ENCODE measurements at places on chromosomes 5 and 9. TPM values are rescaled to one million over a fixed set of nuclear protein-coding genes. Genes with fewer than 3 reads are reported as not detected.
A peak's percentile ranks its signal among the peaks of the same experiment; 100 is the strongest.

- peak; percentile 92 for DNase-seq
These were observed 60.3 kb upstream of the NEK6 start for GRCh38 chr9:124197177-124198095.

DNA sequence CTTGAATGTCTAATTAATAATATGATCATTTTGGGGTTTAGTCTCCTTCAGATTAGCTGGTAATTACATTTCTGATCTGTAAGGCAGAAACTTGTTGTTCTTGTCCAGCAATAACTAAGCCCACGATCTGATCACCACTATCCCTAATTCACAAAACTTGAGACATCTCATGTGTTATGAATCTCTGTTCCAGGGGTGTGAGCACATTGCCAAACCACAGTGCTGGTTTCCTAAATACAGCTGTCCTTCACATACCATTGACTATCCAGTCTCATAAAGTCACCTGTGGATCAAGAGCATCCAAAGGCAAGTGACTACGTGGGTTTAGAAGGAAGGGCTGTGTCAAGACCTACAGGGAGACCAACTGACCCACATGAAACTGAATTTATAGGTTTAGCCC is 134.1 kb upstream of the PRLR start:
- DNase-seq = no peak

DNA sequence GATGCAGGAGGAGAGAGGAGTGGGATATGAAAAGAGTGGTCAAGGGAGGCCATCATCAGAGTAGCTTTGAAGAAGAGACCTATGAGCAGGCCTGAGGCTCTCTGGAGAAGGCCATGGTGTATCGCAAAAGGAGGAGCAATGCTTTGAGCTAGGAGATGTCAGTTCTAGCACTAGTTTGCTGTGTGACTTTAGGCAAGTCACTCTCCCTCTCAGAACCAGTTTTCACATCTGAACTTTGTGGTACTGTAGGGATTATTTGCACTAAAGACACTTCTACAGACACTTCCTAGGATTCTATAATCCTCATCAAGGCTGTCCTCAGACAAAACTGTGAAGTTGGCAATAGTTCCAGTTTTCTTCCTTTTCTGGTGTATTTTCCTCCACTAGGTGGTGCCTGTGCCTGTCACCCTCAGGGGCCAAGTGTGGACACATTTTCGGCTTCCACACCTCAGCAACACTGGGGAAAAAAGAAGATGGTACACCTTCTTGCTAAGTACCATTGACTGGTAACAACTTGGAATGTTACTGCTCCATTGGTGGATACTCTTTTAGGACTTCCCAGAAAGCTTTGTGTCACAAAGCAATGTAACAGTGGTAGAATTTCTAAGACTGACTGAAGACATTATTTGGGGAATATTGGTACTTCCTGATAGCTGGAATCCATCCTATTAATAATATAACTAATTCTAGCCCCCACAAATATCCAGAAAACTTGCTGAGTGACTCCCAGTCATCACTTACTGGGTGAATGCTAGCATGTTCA is 9.9 kb downstream of the PAPPA start:
- DNase-seq = peak; percentile 76

DNA sequence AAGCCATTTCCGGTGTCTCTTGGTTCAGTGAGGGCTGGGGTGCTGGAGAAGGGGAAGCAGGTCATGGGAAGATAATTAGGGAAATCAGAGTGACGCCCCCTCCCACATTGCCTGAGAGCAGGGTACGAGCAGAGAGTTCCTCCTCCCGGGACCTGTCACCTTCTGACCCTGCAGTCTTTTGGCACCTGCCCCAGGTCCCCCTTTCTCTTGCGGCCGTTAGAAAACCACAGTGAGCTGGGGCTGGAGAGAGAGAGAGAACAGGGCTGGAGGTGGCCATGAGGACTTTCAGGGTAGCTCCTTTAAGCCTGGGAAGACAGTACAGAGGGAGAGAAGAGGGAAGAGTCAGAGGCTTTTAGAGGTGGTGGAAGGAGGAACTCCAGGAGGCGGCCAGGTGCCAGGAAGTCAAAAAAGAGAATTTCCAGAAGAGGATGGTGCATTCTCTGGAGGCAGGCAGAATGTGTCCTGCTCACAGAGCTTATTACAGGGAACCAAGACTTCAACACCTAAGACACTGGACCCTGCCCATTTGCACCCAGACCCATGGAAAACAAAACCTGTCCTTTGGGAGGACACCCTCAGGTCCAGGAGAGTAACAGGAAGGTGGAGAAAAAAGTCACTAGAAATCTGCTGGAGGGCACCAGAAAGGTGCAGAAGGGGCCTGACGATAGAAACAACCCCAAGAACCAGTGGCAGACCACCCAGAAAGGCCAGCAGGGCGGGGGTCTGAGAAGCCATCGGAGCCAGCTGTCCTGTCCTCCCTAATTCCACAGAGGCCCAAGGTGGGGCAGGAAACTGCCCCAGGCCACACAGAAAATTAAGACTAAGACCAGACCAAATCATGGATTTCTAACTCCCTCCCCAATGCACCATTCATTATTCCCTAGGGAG is 6.5 kb upstream of the ACSL6 start:
- no peak for DNase-seq

- DNase-seq = no peak
These were observed 165.4 kb upstream of the TARS1 start for GRCh38 chr5:33275391-33275790.

- DNase-seq = no peak
These were observed 92.7 kb upstream of the RUSC2 start for GRCh38 chr9:35397216-35397698.

DNA sequence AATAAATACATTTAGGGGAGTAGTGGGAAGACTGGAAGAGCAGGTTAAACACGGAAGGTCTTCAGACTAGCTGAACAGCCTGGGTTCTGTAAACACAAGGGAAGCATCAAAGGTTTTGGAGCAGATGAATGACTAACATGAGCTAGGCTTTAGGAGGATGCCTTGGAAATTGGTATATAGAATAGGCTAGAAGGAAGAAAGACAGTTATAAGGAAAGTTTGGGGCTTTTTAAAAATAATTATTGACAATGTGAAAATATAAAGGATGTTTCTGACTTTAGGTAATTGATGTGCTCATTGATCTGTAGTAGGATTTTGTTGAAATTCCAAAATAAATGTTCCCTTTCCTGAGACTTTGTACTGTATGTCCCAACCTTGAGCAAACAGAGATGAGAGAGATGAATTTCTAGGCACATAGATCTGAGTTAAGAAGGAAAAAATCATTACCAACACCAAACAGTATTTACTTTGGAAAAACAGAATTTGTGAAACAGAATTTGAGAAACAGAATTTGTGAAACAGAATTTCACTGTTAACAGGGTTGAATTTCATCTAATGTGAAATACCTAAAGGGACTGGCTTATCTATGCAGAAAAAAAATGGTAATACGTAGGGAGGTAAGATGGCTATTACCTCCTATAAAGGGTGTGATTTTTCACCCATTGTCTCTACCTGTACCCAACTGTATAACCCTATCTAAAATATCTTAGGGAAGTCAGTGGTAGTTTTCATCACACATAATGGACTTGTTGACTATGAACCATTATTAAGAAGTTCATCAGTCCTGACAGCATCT is 28.8 kb downstream of the SKP2 start:
- DNase-seq = no peak

GRCh38 chr5:148684528-148684927 is 30.2 kb upstream of the HTR4 start:
- no peak for DNase-seq

DNA sequence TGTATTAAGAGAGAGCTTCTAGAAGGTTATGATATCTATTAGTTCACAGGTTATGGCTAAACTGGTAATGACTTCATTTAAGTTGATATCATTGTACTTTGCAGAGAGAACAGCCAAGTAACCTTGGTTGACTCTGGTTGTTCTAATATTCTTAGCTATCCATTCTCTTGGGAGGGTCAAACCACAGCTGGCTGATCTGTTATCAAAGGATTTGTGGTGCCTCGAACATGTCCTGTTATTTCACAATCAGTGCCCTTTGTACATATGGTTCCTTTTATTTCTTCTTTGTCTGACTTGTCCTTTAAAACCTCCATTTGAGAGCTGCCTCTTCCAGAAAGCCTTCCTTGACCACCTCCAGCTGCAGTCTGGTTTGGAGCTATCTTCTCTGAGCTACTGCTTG is 61.7 kb downstream of the PDE8B start:
- DNase-seq = no peak

- DNase-seq = no peak
These were observed 57.9 kb downstream of the DIAPH1 start for GRCh38 chr5:141560725-141561483.

DNA sequence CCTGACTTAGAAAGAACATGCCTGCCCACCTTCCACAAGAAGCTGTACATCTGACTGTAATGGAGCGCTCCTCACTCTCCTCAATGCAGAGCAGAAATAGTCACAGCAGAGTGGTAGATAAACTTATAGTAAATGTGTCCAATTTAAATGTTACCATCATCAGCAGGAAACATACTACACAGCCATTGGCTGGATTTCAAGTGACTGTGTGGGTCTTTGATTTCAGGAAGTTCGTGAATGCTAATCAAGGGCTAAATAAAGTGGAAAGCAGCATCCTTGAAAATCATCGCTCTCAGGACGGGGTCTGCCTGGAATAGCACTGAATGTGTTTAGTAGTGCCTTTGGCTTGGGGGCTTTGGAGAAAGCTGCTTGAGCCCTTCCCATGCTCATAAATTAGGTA is 32.4 kb upstream of the CRHBP start:
- DNase-seq = no peak

DNA sequence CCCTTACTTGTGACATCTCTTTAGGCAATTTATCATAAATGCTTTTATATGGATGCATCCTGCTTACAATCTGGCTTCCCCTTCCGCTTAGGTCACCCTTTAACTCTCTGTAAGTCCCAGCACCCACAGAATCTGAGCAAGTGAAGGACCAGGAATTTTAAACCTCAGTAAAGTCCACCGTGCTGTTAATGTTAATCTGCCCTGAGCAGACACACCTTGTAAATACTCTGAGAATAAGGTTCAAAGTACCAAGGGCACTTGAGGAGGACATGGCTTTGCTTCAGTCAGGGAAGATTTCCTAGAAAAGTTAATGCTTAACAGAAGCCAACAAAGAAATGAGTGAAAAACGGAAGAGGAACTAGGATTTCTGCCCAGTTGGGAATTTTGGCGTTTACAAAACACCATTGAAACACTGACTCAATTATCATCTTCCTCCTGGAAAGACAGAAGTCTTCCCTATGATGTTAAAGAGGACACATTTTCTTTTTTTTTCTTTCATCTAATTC is 26.4 kb upstream of the TTC39B start:
- no peak for DNase-seq

DNA sequence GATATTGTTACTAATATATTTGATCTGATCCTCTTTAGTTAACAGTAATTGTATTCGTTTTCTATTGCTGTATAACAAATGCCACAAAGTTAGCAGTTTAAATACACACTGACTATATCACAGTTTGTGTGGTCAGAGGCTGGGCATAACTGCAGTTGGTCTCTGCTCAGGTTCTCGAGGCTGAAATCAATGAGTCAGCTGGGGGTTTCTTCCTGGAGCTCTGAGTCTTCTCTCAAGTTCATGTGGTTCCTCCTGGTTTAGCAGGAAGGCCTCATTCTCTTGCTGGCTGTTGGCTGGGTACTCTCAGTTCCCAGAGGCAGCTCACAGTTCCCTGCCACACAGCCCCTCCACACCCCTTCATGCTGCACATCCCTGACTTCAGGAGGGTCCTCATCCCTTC is 20.7 kb downstream of the COL23A1 start:
- DNase-seq = no peak

DNA sequence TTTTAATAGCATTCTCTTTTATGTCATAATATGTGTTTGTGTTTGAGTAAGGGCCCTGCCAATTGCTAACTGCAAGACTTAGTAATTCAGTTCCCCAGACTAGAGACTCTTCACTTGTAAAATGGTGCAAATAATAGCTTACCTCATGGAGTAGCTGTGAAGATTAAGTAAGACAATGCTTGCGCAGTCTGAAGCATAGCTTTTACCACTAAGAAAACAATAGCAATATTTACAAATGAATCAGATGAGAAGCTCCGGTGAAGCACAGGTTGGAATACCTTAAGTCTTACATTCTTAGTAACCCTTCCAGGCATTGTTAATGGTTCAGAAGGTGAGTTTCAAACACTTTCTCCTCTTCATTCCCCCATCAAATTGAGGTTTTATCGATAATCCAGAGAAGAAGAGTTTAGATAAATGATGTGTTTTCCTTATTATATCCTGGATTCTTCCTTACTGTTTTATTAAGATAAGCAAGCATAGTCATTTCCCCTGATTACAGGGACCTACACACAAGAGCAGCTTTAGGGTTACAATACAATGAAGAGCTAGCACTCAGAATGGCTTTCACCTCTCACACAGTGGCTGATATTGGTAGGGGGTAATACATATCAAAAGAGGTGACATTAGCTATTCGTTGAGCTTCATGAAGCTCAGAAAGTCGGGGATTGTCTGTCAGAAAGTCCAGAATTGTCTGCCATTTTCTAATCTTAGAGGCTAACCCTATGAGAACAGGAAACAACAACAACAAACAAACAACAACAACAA is 96.4 kb upstream of the EDIL3 start:
- no peak for DNase-seq

GRCh38 chr9:136119061-136119882 is 597 bp upstream of the TMEM250 start:
- peak; percentile 58 for DNase-seq

GRCh38 chr9:4022435-4023067 is 277.3 kb downstream of the GLIS3 start:
- DNase-seq = no peak

DNA sequence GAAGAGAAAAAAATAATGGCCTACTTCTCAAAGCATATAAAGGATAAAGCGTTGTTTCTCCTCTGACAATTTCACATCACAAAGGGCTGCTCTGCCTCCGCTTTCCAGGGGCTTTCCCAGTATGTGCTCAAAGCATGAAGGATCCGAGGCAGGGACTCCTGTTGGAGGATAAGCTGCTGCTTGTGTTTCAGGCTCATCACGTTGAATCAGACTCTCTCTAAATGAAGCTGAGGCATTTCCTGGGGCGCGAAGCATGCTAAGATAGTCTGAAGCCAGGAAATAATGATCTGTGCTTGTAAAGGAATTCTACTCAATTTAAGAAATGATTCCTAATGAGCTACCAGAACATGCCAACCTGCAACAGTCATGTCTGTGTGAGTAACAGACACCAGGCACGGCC is 97.5 kb downstream of the MARCHF11 start:
- no peak for DNase-seq

GRCh38 chr5:91182763-91183162 is 200.4 kb downstream of the ARRDC3 start:
- peak; percentile 47 for DNase-seq

The SLC25A48 gene
- not detected for total RNA-seq

The PAEP gene
- total RNA-seq = not detected

The SPINK13 gene
- not detected for total RNA-seq

The SLC25A25 gene
- total RNA-seq = 12.7 TPM

The C9orf50 gene
- not detected for total RNA-seq

The LEAP2 gene
- total RNA-seq = 6.6 TPM

The CSF1R gene
- not detected for total RNA-seq

All from Karpas-422 (cell line).